RPMI8226 (cell line): ENCODE measurements at places on chromosomes 1 and 21.

GRCh38 chr1:66445492-66446181 is 88.3 kb upstream of the SGIP1 start:
- DNase-seq: no peak

- DNase-seq: peak; percentile 88
Measured at GRCh38 chr1:16442265-16442664, 1.7 kb downstream of the NECAP2 start.

DNA sequence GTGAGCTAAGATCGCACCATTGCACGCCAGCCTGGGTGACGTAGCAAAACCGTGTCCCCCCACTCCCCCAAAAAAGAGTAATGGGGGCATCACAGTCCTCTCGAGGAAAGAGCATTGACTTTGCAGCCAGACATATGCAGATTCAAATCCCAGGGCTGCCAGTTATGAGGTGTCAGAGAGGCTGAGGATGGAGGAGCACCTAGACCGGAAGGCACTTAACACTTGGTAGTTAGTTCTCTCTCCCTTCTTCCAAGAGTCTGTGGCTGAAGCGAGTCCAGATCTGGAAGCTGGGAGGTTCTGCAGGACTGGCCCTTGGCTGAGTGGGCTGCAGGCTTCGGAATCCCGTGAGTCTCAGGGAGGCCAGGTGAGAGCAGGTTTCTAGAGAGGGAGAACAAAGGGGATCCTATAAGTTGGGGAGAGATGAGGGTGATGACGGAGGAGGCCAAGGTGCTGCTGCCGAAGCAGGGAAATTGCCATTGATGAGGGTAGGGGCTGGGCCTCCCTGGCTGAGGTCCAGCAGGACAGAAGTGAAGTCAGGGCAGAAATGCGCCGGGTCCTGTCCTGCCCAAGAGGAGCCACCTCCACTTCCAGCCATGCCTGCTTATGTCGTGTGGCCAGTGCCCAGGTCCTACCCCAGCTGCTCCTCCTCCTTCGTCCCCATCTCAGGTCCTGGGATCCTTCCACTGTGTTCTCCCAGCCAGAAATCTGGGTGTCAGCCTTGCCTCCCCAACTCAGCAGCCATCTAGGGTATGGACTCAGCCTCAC is 13.3 kb upstream of the SPOCD1 start:
- no peak for DNase-seq

GRCh38 chr21:35582731-35583130 is 477.6 kb downstream of the SETD4 start:
- DNase-seq: no peak

DNA sequence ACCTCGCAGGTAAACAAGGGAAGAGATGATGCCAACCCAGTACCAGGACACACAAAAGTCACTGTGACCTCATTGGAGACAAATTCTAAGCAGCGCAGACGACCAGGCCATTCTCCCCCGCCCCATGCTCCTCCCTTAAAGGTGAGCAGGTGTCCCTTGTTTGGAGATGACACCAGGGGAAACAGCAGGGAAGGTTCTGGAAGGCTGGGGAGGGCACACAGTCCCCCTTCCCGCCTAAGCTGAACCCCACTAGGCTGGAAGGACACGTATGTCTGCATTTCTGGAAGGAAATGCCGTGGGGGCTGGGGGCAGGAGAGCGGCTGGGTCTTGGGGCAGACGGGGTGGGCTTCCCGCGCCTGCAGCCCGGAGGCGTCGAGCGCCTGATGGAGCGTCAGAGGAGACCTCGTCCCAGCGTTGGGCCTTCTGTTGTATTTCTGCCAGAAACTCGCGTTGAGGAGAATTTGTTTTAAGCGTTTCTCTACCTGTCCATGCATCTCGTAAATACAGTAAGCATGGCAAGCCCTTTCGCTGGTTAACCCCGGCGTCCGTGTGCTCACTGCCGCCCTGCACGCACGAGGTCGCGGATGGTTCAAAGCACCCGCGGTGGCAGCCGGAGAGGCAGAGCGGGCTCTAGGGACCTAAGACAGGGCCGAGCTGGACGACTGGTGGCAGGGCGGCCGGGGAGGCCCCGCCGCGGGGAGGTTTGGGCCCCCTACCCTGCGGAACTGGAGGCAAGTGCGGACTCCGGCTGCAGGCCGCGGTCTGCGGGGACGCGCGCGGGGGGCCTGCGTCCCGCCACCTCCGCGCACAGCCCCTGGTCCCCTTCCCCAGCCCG is 1.2 kb upstream of the LHX4 start:
- DNase-seq: no peak

GRCh38 chr1:67747671-67748546 is 62.9 kb downstream of the GADD45A start:
- no peak for DNase-seq

GRCh38 chr1:93000751-93001175 is 39.5 kb upstream of the DIPK1A start:
- peak; percentile 74 for DNase-seq

DNA sequence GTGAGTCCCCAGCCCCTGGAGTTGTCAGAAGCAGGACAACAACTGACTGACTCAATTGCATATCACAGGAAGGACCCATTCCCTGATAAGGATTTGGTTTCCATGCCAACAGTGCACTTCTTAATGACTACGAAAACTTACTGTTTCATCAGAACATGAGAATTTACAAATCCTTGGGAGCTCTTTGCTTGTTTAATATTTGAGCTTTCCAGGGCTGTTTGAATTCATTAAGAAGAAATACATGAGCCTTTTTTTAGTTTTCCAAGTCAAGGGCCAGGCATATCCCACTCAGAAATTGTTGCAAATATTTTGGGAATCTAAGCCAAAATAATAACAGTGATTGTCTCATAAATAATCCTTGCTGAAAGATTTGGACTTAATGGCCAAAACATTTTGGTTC is 27.2 kb upstream of the COL24A1 start:
- no peak for DNase-seq

DNA sequence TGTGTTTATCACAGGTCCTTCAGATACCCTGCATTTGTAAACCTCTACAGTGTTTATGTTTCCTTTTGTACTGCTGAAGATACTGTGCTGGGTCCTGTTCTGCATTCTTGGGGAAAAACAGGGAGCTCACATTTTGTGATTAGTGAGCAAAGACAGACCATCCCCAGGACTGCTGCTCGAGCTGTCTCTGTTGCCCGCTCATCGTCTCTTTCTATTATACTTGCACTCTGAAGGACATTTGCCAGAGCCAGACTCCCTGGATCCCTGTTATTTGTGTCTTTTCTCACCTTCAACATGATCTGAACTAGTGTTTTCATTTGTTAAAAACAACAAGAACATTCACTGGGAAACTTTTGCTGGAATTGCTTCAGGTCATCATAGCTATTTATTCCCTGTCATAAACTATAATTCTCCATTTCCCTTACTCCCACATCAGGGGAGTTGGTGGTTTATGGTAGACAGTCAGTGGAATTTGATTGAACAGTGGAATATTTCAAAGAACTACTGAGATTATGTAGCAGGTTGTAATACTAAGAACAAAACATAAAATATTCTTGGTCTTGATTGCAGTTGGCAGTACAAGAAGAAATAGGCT is 53.0 kb downstream of the PRRX1 start:
- DNase-seq: no peak

- DNase-seq: peak; percentile 58
Measured at GRCh38 chr1:23184212-23184934, 15.7 kb upstream of the LUZP1 start.

DNA sequence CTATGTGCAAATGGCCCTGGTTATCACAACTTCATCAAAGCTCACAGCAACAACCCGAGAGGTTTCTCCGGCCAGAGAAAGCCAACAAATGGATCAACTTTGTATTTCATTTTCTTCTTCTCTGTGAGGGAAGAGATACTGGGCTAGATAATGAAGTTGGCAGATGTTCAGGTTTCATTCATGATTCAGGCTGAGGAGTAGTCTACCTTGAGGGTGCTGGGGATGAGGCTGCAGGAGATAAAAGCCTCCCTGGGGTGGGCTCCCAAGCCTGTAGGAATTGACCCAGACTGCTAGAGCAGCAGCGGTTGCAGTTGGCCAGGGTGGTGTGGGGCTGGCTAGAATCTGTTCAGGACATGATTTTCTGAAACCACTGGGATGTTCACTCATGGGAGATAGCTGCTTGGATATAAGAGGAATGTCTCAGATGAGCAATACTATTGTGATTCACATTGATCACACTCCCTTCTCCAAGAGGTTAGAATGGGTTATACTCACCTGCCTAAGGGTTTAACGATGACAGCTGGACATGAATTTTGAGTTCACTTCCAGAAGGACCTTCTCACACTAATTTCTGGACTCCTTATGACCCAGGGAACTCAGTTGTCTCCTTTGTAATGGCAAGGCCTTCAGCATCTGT is 64.0 kb downstream of the SYT6 start:
- DNase-seq: no peak

- DNase-seq: no peak
Measured at GRCh38 chr1:214638459-214638807, 35.4 kb downstream of the CENPF start.

DNA sequence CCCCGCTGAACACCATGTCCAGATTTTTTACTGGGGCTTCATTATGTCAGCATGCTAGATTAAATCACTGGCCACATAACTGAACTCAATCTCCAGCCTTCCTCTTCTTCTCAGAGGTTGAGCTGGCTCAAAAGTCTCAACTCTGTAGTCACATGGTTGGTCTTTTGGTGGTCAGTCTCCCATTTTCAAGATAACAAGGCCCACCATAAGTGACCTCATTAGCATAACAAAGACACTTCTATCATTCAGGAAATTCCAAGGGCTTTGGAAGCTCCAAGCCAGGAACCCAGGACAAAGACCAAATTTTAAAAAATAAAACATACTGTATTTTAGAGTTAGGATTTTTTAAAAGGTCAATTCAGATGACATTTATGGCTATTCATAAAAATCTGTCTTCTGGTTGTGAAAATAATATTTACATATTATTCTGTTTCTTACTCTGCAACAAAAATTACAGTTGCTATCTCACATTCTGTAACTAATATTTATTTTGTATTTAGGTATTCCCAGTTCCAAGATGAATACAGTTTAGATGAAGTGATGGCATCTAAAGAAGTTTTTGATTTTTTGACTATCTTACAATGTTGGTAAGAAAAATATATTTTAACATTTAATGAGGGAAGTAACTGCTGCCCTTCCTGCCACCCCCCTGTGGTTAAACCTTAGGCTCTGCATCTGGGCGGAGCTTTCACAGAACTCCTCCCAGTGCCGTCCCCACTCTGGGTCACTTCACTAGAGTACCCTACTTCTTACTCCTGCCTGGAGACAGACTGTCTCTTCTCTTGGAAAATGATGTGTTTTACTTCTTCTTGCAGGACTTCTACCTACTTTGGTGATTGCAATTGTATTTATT is 49.3 kb downstream of the SCP2 start:
- no peak for DNase-seq

GRCh38 chr1:26956321-26956720 is 3.9 kb downstream of the KDF1 start:
- no peak for DNase-seq

- peak; percentile 31 for DNase-seq
Measured at GRCh38 chr21:34670962-34671348, 2.2 kb downstream of the CLIC6 start.

GRCh38 chr1:6392809-6393399 is 663 bp downstream of the ACOT7 start:
- no peak for DNase-seq

GRCh38 chr1:31444725-31445448 is 31.9 kb downstream of the SERINC2 start:
- DNase-seq: peak; percentile 46

- no peak for DNase-seq
Measured at GRCh38 chr1:215501496-215501895, 65.6 kb upstream of the KCTD3 start.

GRCh38 chr1:63794939-63795378 is 21.1 kb downstream of the ROR1 start:
- DNase-seq: no peak

- DNase-seq: peak; percentile 84
Measured at GRCh38 chr1:148263128-148263905, 111.2 kb upstream of the NBPF11 start.

DNA sequence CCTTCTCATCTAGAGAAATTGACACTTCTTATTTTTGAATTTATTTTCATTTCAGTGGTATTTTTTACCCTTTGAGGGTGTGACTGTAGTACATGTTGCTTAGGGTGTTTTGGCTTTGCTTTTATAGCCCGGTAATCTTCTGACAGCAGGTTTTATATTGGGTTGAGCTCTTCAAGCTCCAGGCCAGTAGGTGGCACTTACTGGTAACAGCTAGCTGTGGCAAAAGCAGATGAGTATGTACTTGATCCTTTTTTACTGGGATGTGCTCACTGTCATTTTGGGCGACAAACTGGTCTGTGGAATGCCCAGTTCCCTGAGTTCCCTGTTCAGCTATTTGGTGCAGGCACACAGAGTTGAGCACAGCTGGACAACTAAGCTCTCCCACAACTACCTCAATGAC is 916.2 kb upstream of the B3GALT2 start:
- no peak for DNase-seq

GRCh38 chr1:45103534-45103933 is 91.5 kb downstream of the UROD start:
- DNase-seq: no peak

DNA sequence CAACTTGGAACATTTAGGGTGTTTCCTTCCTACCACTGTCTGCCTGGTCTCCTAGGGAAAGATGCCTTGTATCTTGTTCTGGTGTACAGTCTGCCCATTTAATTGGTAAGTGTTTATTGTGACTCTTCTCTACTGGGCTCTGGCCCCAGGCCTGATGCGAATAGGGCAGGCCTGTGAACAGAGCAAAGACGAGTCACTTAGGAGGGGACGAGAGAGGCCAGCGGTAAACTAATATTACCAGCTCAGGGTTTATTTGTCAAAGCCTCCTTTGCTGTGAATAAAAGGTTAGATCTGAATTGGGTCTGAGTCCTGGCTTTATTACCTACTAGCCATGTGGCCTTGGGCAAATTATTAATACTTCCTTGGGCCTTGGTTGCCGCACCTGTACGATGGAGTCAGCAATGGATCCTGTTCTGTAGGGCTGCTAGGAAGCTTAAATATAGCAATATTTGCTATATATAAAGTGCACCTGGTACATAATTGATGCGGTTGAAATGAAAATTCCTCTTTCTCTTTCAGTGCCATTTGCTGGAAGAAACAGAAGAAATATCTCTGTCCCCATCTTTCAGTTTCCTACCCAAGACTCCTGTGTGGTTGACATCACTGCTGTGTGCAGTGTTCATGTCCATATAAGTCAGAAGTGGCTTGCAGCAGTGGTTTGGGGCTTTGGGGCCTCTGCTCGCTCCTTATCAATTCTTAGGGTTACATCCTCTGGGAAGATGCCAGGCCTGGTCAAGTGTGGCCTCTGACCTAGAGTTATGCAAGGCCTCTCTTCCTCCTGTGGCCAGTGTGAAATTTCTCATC is 32.4 kb downstream of the MAPKAPK2 start:
- peak; percentile 81 for DNase-seq

GRCh38 chr1:159054427-159054826 is 22.1 kb downstream of the AIM2 start:
- no peak for DNase-seq
